ENCODE measurements at places on chromosomes 3 and 15.
A peak's percentile ranks its signal among the peaks of the same experiment; 100 is the strongest.

GRCh38 chr15:70589221-70589620 lies 174.1 kb downstream of the UACA start:
- DNase-seq, result peak; percentile 42

DNA sequence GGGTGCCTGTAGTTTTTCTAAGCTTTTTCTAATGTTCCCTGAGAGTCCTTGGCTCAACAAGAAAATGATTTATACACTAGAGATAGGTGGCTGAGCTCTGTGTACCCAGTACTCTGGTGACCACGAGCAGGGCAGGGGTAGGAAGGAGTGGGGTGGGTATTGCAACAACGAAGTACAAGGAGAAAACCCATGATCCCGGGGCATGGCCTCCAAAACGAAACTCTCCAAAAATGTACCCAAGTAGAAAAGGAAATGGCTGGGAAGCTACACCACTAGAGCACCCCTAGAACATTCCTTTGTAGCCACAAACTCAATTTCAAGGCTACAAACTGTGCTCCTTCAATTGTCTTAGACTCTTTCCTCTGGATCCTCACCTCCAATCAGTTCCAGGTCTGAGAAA lies 138.9 kb downstream of the DUT start:
- no peak for DNase-seq

DNA sequence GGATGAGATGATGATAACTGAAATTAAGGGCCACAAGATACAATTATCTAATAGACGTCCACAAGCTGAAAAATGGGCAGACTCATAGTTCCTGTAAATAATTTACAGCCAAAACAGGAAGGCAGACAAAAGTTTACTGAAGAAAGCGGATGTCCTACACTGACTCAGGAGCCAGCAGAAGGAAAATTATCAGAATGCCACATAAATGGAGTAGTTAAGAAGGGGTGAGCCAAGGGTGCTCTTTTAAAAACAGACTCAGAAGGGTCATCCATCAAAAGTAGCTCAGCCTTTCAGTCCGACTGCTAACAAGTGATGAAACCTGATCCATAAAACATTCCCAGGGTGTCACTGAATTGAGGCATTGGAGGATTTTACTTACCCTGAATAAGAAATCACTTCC lies 39.8 kb downstream of the TUSC7 start:
- DNase-seq, result no peak

DNA sequence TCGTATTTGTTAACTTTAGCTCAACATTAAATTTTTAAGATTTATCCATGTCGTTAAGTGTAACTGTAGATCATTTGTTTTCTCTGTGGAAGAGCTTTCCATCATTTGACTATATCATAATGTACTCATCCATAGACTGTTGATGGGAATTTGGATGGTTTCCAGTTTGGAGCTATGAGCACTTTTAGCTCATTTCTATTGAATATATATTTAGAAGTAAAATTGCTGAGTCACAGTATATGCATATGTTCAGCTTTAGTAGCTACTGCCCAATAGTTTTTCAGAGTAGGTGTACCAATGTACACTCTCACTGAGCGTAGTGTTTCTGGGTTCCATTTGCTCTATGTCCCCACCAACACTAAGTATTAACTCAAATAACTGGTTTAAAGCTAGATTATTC lies 263.0 kb downstream of the ULK4 start:
- DNase-seq, result no peak

GRCh38 chr3:139934613-139935015 lies 371 bp upstream of the CLSTN2 start:
- peak; percentile 35 for DNase-seq

DNA sequence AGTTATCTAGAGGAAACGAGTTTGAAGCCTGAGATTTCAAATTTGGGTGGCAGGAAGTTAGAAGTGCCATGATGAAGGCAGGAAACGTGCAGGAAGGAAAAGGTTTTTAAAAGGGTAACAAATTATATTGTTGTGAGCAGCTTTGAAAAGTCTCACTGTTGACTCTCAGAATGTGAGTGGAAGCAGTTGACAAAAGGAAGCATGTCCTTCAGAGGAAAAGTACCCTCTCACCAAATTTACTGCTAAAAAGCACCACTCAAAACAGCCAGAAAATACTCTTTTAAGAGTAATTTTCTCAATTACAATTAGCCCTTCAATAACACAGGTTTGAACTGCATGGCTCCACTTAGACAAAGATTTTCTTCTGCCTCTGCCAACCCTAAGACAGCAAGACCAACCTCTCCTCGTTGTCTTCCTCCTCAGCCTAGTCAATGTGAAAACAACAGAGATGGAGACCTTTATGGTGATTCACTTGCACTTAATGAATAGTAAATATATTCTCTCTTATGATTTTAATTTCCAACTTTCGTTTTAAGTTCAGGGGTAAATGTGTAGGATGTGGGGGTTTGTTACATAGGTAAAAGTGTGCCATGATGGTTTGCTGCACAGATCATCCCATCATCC lies 117.1 kb upstream of the LIPC start:
- DNase-seq, result no peak
